ENCODE measurements at places on chromosomes 4 and X.

DNA sequence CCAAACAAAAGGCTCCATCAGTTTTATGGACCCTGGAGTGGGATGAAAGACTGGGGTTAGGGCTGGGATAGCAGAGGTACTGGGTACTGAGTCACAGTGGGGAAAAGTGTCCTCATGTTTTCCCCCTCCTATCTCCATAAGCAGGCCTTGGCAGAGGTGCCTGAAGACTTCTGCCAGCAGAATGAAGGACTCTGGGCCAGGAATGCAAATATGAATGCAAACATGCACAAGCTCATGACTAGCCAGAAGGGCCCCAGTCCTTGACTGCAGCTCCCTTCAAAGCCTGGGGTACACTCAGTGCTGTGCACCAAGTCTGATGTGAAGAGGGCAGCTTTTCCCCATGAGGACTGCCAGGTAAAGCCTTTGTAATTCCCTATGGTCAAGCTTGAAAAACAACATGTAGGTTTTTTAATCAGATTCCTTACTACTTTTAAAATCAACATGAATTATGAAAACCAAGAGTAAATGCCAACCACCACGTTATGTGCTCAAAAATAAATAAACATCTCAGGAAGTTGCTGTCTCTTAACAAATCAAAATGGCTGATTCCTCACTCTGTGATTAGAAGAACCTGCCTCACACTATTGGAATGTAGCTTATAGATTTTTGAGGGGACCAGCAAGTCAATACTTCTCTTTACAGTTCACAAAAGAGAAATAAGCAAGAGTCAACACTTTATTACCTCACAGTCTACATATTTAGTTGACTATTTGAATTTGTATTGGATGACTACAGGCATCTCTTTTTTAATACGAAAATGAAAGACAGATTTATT lies 1512.0 kb downstream of the ARAP2 start:
- no peak for DNase-seq

- DNase-seq: no peak
These were observed 46.1 kb upstream of the SORCS2 start for GRCh38 chr4:7146059-7146785.

GRCh38 chr4:42995343-42995944 lies 102.9 kb downstream of the GRXCR1 start:
- DNase-seq: no peak

DNA sequence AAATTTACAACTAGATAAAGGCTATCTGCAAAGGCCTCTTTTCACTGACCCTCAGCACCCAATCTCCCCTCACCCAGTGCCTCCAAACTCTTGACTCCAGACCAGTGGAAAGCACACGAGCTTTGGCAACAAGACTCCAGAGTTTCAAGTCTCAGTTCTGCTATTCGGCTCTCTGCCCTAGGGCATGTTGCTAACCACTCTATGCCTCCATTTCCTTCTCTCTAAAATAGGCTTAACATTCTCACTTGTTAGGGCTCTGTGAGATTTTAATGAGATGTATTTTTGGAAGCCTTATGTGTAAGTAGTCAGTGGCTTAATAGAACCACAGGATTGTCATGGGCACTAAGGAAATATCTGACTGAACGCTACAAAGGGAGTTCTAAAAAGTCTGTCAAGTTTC lies 116.5 kb upstream of the IQCM start:
- DNase-seq: no peak

DNA sequence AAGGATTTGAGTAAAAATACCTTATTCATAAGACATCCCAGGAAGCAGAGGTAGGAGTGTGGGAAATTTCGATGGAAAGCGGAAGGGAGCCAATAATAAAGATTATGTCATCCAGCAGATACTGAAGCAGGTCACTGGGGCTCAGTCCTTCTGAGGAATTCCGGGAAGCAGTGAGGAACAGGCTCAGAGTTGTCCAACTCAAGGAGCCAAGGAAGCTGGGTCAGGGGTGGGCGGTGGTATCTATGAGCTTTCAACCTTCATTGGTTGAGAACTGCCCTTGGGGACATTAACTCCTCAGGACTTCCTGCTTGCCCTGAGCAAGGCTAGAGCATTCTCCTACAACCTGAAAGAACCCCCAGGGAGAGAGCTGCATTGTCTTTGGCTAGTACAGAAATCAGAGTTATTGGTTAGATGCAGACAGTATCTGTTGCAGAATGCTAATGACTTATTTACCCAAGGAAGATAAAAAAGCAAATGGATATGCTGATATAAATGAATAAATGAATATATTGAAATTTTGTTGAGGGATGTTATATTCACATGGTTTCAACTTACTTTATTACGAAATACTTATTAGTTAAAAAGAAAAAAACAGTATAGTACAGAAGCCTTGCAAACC lies 68.2 kb downstream of the DMP1 start:
- DNase-seq: no peak

DNA sequence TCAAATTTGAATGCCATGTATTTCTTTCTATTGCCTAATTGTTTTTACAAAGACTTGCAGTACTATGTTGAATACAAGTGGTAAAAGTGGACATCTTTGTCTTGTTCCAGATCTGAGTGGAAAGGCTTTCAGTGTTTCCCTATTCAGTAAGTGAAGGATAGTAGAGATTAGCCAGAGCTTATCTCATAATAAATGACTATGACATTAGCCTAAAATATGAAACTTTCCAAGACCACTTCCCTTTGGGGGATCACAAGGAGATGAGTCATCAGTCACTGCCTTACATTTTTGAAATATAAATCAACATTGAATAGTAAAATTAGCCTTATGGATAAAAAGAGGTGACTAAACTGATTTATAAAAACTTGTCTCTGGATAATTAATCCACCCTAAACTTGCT lies 554.1 kb upstream of the MAGEB2 start:
- DNase-seq: no peak

DNA sequence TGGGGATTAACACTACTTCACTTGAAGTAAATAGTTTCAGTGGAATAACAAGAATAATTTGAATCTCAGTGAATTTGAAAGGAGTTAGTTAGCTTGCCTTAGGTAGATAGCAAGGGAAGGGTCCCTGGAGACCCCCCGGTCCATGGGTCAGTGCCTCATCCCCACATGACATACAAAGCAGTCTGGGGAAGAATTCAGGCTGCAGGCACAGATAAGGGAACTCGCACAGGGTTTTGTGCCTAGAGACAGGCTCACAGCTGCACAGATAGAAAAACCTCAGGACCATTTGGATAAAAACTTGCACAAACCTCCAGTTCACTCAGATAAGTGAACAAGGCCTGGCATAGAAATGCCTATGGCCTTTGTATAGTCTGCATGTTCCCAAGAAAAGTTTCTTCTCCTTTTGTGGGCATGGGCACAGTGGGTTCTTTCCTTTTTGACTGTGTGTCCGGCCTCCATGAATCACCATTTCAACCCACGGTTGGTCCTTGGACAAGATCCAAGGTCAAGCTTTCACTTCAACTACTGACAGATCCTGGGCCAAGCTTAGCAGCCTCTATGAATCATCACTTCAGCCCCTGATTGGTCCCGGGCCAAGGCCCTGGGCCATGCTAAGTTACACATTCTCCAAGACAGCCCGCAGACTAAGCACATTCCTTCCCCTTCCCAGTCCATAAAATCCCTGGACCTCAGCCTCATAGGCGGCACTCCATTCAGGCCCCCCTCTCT lies 108.3 kb upstream of the KLHL4 start:
- no peak for DNase-seq

DNA sequence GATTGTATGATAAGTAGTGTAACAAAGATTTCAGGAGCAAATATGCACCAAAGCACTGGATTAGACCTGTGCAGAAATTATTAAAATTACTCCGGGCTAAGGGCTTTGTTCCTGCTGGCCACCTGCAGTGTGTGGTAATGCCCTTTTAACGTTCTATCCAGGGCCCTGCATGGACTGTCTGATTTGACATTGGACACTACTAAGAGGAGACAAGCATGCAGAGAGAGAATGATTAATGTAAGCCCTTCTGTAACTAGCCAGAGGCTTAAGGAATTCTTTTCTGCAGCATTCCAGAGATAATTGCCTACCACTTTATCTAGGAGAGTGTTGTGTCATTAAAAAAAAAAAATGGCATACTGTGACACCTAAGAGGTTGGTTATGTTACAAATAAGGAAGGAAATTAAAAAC lies 117.0 kb downstream of the PCDH7 start:
- DNase-seq: no peak

DNA sequence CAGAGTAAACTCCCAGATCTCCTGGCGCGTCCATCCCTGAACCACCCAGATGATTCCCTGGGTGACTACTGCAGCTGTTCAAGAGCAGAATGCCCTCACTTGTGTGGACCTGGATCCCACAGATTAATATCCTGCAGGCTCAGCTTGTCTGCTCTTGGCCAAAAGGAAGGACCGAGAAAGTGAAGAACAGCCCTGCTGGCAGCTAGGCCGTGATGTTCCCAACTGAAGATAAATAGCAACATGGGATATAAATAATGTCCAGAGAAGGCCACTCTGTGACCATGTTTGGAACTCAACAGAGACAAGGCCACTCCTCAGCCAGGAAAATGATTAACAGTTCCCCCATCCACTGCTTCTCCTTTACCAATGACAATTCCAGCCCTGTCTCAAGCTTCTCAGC lies 21.5 kb downstream of the SUPT20HL2 start:
- no peak for DNase-seq

GRCh38 chr4:15336410-15337167 lies 91.2 kb upstream of the C1QTNF7 start:
- DNase-seq: no peak

- DNase-seq: no peak
These were observed 30.1 kb downstream of the NEIL3 start for GRCh38 chr4:177339477-177340374.

GRCh38 chr4:170446782-170447181 lies 357.0 kb upstream of the AADAT start:
- no peak for DNase-seq

DNA sequence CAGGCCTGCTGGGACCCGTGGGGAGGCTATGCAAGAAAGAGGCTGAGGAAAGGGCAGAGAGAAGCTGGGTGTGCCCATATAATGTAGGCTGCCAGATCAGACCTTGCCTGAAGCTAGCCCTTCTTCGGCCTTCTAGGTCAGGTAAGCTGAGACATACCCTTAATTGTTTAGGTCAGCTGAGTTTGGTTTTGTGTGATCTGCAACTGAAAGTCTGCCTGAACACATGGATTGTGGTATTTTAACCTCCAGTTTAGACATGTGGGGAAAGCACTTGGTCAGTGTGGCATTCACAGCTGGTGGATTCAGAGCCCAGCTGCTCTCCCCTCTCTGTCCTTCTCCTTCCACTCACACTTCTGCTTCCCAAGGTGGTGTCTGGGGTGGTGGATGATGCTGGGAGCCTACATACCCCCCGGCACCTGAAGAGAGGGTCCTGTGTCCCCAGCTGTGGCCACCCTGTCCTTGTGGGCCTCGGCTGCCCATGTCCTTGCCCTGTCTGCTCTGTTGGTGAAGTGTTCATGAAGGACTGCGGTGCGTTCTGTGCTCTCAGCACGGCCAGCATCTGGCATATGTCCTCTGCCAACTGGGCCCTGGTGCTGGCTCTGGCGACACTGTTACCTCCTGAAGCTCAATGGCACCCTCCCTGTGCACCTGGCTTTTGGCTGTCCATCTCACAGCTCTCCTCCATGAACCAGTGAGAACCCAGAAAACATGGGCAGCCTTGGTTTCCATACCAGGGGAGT lies 82.1 kb downstream of the NAT8L start:
- DNase-seq: no peak

GRCh38 chrX:150547375-150548115 lies 20.9 kb upstream of the MTM1 start:
- no peak for DNase-seq

GRCh38 chr4:125121581-125121980 lies 193.2 kb upstream of the FAT4 start:
- DNase-seq: no peak

All from activated T-helper 9 cell treated with anti-CD3 and anti-CD28 coated beads, Interleukin-2, amount 50 U/mL, for 16 hours (primary cell).